ENCODE measurements at places on chromosomes 5 and 9.

GRCh38 chr5:56733580-56733979 is 81.8 kb upstream of the MAP3K1 start:
- no peak for DNase-seq

DNA sequence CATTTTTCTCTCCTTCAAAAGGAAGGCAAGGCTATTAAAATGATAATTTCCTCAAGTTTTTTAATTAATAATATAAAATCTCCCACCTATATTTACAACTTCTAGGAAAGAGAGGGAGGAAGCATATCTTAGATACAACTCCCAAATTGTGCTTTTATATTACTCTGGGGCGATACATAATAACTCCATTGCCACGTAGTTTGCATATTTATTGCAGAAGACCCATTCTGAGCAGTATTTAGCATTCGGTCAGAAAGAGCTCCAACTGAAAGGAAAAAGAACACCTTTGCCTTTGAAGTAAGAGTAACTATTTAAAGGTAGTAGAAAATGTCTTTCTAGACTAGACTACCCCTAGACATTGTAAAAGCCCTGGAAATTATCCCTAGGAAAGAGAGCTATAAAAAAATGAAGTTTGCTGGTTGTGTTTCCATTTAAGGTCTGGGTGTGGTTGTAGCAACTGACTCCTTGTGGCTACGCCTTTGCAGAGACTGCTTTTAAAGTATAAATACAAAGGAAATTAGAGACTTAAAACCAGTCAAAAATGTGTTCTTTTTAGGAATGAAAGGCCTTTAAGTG is 566.1 kb downstream of the ZNF608 start:
- no peak for DNase-seq

DNA sequence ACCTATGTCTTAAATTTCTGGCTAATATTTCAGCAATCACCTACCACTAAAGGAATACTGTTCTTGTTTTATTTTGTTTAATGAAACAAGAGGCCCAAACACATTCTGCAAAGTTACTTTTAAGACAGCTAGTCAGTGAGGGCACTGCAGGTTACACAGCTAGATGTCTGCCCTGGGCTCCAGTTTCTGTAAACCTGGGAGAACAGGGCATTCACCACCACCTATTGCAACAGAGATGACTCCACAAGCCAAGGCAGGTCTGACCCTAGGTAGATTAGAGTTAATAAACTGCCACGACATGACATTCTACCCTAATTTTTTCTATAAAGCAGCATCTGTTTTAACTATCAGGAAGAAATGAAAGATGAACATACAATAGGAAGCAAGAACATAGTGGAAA is 90.8 kb downstream of the SLF1 start:
- DNase-seq: no peak

GRCh38 chr9:28883234-28883633 is 1310.0 kb upstream of the C9orf72 start:
- DNase-seq: no peak

GRCh38 chr5:135843571-135844337 is 9.3 kb downstream of the SLC25A48 start:
- no peak for DNase-seq

GRCh38 chr9:78303377-78304062 is 6.6 kb downstream of the PSAT1 start:
- DNase-seq: no peak

GRCh38 chr9:117725426-117725887 is 21.3 kb downstream of the TLR4 start:
- DNase-seq: no peak
